T-cell (primary cell): ENCODE measurements at places on chromosomes 3 and 15. TPM values are rescaled to one million over a fixed set of nuclear protein-coding genes. Genes with fewer than 3 reads are reported as not detected.

DNA sequence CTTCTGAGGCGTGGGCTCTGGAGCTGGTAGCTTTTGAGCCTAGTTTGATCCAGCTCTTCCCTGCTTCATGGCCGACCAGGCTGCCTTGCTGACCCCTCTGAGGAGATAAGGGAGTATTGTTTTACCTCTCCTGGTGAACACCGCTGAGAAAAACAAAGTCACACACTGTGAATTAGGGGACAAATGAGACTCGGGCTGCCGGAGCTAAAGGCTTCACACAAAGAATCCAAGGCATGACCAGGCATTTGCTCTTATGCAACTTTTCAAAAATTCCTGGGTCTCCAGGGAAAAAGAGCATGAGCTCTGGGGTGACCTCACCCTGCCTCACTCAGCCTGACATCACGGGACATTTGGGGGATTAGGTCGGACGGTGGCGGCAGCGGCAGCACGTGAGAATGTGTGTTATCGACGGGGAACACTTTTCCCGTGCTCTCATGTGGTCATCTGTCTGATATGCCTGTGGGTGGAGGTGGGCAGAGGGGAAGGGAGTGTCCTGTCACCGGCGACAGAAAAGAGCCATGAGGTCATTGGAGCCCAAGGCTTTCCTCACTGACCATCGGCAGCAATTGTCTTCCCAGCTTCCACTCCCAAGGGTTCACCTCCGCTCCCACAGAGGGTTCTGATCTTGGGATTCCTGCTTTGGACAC lies 61.0 kb downstream of the TMEM44 start:
- DNase-seq: no peak

DNA sequence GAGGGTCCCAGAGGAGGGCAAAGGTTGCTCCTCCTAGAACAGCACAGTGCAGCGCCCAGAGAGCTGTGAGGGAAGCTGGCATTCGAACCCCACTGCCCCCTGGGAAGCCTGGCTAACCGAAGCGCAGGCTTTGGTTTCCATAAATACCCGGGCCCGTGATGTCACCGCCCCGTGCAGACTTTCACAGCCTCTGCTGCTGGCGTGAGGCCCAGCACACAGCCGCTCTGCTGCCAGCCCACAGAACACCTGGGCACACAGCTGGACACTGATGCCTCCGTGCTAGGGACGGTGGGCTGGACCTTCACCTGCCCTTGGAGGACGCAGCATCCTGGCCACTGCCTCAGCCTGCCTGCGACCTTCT lies 1.0 kb downstream of the IQSEC1 start:
- no peak for DNase-seq

- no peak for DNase-seq
These were observed 79.9 kb upstream of the HACD2 start for GRCh38 chr3:123664753-123665152.

Gene ACKR4
- total RNA-seq: 0.15 TPM

Gene KLHL40
- not detected for total RNA-seq

GRCh38 chr3:101988596-101988995 lies 139.3 kb downstream of the NFKBIZ start:
- DNase-seq: no peak

- DNase-seq: no peak
These were observed 314.8 kb downstream of the PTPRG start for GRCh38 chr3:61875976-61876671.

GRCh38 chr3:46477145-46477544 lies 12.4 kb upstream of the LTF start:
- no peak for DNase-seq

Gene ZIC1
- total RNA-seq: not detected

Gene WNT5A
- total RNA-seq: 0.16 TPM

Gene ZMYND10
- total RNA-seq: 3.3 TPM

Gene RBP2
- total RNA-seq: not detected

DNA sequence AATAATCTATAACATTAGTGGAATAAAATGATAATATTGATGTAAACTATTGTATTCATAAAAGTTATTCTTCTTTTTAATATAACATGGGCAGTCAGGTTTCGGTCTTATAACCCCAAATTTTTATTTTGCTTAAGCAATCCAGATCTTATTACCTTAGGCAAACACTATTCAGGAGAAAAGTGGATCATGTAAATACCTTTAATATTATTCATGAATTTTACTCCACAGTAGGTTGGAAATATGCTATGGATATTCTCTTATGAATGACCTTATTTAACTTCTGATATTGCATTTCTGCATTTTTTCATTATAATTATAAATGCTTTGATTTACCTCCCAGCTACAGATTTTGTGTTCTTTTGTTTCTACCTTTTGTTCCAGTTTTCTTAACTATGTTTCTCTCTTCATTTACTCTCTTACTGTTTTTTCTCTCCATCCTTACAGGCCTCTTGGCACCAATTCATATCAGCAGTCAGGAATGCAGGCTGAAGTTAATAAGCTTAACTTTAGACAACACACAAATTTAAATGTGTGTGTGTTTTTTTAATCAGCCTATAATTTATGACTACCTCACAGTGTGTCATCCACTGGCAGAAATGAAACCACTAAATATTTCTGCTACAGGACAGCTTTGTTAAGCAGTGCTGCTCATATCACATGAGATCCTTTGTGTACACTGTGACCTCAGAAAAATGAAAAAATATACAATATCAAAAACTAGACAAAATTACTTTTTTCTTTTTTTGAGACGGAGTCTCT lies 111.0 kb downstream of the NSUN3 start:
- DNase-seq: no peak

DNA sequence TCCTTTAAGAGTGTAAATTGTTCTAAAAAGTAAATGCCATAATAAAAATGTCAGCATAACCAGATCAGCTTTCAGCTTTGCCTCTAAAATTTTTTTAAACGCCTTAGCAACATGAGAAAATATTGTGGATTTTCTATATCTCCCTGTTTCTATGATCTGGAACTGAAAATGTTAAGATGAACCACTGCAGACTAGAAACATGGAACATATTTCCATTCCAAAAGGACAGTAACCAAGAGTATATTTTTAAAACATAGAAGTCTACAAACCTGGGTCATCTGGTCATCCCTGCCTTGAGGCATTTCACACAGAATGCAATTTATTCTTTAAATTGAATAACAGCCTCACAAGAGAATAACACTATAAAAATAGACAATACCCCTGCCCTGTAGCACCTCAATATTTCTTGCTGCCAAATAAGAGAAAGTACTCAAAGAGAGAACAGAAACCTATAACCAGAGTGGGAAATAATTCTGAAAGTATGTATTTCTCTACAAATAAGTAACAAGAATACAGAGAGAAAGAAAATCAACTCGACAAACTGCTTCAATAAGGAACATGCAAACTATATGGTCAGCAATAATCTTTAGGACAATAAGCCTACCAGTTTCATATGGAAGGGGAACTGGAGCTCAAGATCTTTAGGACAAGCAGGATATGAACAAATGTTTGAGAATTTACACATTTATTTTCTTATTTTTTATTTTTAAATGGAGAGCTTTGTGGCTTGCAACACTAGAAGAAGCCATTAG lies 949.0 kb downstream of the EPHA3 start:
- DNase-seq: no peak

- no peak for DNase-seq
These were observed 38.7 kb downstream of the SEMA3G start for GRCh38 chr3:52406231-52406661.
